ENCODE measurements at places on chromosomes 6 and 20.

DNA sequence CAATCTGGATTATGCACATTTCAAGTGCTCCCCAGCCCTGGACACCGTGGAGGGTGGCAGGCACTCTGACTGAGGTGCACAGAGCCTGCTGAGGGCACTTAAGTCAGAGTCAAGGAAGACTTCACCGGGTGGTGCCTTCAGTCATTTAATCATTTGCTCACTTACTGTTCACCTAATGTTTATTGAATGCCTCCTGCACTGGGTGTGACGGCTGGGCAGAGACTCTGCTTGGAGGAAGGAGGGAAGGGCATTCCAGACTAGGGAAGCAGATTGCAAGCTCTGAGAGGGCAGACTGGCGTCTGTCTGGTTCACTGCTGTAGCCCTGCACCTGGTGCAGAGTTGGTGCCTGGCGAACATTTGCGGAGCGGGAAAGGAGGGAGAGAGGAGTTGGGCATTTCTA is 54.2 kb upstream of the FAM83D start:
- DNase-seq, result no peak

- peak; percentile 30 for DNase-seq
Observed at GRCh38 chr20:62523473-62524203, 47.8 kb upstream of the GATA5 start.

DNA sequence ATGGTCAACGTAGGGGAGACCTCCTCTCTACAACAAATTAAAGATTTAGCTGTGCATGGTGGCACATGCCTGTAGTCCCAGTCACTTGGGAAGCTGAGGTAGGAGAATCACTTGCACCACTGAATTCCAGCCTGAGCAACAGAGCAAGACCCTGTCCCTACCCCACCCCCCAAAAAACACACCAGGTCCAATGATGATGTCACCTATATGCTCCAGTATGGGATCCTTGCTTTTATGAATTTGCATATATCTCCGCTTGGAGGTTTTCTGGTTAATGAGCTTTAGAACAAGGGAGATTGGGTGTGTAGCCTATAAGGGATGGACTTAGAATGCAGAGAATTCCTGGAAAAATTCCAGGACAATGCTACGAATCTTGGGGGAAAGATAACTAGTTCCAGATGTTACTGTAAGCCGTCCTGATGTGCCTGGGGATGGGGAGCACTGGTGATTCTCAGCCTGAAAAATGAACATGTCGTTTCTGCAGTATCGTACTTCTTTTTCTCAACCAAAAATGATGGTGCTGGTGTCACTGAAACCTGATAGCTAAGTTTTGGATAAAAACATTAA is 61.1 kb downstream of the ZBTB2 start:
- no peak for DNase-seq

GRCh38 chr6:161549977-161550655 is 276.3 kb upstream of the AGPAT4 start:
- DNase-seq, result no peak

- no peak for DNase-seq
Observed at GRCh38 chr20:59221707-59222252, 58.2 kb downstream of the ZNF831 start.

DNA sequence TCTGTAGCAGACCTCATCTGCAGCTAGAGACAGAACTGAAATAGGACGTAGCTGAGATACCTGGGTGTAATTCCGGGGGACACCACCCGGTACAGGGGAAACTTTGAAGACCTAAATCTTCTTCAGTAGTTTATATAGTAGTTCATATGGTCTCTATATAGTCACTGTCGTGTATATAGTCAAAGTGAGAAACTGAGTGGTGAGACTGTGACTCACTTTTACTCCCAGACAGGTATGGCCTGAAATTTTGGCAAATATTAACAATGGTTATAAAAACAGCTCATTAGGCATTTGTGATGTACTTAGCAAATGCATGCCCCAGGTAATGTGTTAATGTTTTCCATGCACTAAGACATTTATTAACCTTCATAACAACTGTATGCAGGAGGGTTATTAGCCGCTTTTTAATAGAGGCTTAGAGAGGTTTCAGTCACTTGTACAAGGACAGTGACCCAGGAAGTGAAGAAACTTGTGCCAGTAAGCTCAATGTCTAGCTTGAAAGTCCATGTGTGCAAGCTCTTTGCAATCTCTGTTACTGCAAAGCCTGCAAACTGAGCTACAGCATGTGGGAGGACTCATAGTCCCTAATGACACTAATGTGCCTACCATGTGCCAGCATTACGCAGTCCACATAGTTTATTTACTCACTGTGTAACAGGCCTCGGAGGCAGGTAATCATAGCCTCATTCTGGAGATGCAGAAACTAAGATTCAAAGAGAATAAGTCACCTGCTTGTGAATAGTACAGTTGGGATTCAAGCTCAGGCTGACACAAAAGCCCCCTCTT is 165.4 kb upstream of the CHD6 start:
- no peak for DNase-seq

DNA sequence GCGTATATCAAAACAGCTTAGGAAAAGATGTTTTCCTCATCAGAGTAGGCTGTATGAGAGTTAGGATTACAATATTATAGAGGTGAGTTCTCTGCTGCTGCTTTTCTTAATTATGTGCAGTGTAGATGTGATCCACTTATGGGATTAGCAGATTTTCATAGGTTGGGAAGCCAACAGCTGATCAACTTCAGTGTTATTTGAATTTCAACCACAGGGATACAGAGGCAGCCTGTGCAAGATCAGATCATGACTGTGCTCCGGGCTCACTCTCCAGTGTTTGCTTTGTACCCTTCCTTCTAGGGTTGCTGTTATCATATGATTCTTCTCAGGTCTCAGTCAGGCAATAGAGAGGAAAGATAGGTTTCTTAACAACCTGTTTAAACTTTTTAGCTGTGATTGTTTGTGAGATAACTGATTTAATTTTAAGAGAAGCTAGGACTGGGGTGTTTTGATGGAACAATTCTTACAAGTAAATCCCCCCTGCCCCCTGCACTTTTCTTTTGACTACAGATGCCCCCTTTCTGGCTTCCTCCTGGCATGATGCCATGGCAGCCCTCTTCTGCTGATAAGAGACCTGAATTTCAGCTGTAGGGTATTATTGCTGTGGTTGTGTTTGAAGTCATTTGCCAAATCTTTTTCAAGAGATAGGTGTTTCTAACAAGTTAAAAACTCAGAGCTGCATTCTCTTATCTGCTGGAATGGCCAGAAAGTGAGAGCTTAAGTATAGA is 8.5 kb downstream of the RNF8 start:
- no peak for DNase-seq

DNA sequence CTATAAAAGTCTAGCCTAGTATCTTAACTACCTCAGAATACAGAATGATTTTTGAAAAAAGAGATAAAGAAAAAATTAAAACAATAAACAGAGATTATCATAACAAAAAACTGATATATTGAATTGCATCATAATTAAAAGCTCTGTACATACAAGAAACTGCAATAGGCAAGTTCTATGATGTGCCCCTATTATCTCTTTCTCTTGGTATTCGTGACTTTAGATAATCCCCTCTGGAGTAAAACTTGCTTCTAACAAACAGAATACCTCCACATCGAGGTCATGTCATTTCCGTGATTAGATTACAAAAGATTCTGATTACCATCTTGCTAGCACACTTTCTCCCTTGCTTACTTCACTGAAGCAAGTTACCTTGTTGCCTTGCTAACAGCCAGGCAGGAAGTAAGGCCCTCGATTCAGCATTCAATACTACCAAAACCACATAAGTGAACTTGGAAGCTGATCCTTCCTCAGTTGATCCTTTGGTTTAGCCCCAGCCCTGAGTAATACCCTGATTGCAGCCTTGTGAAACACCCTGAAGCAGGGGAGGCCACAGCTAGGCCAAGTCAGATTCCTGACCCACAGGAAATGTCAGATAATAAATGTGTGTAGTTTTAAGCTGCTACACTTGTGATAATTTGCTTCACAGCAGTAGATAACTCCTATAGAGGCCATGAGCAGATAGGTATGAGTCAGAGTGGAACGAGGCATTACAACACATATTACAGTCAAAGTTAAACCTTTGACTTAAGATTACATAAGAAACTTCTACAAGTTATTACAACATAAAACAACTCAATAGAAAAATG is 53.7 kb upstream of the TMX4 start:
- DNase-seq, result peak; percentile 16

DNA sequence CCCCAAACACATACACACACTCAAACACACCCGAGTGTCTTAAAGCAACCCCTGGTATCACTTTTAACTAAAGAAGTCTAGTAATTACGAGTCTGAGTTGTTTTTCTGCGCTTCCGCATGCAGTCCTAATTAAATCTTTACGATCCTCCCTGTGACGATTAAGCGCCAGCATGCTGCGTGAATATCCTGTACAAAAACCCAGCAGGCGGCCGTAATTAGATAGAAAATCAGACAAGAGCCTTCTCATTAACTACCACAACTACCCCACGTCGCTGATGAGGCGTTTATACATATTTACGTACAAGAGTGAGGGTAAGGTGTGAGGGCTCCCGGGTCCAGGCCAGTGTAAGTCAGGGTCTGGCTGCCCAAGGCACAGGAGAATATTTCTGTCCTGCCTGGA is 8.1 kb downstream of the TFAP2B start:
- DNase-seq, result no peak

All from CD4-positive, alpha-beta T cell treated with Interleukin-17A for 1 hour (primary cell).